ENCODE measurements at places on chromosomes 3 and 15.

DNA sequence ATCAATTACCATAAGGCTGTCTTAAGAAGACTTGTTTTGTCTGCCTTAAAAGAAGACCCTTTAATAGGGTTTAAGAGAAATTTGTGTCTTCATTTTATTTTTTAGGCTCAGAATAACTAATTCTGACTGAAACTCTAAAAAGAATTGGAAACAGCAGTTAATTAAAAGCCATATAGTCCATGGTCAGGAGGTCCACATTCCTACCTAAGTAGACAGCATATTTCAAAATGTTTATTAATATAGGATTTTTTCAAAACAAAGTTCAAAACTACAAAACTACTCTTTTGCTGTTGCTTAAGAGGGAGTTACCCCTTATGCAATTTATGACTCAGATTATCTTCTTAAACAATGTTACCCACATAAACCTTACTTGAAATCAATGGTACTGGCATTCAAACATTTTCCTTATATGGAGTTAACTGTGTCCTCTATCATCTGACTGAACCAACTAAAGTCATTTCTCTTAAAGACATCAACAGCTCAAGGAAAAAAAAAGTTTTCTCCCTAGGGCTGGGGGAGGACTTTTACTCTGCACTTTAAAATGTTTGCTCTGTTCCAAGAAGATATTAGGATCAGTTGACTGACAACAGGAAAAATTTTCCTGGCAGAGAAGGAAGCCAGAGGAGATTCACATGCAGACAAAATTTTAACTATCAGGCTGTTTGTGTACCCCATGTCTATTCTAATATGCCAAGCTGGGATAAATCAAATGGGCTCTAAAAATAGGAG, 56.8 kb upstream of the NANOGP8 start:
- peak; percentile 95 for DNase-seq

DNA sequence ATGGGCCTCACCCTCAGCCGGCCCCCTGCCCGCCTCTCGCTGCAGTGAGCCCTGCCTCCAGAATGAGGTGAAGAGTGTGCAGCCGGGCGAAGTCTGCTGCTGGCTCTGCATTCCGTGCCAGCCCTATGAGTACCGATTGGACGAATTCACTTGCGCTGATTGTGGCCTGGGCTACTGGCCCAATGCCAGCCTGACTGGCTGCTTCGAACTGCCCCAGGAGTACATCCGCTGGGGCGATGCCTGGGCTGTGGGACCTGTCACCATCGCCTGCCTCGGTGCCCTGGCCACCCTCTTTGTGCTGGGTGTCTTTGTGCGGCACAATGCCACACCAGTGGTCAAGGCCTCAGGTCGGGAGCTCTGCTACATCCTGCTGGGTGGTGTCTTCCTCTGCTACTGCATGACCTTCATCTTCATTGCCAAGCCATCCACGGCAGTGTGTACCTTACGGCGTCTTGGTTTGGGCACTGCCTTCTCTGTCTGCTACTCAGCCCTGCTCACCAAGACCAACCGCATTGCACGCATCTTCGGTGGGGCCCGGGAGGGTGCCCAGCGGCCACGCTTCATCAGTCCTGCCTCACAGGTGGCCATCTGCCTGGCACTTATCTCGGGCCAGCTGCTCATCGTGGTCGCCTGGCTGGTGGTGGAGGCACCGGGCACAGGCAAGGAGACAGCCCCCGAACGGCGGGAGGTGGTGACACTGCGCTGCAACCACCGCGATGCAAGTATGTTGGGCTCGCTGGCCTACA, 8.5 kb downstream of the GRM2 start:
- DNase-seq, result no peak

DNA sequence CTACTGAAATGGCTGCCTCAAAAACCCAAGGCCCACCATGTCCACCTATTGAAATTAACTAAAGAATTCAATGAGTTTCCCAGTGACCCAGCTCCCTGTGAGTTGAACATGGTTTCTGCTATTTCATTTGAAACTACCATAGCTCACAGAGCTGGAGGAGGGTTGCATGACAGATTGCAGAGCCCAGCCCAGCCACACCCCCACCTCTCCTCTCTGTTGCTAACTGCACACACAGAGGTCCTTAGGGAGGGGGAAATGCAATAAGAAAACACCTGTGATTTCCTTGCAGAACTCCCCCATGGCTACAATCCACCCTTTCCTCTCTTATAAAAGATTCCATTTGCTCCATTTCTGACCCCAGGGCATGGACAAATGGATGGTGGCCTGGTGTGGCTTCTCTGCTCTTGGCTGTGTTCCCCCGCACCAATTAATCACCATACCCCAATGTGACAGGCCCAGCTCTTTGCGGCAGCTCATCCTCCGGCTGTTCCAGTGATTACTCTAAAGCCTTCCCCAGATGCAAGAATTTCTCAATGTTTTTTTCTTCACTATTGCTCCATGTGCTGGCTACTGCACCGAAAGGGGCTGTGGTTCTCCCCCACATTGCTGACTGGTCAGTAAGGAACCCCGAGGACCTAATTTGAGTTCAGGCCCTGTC, 208.4 kb upstream of the KBTBD8 start:
- DNase-seq, result no peak

DNA sequence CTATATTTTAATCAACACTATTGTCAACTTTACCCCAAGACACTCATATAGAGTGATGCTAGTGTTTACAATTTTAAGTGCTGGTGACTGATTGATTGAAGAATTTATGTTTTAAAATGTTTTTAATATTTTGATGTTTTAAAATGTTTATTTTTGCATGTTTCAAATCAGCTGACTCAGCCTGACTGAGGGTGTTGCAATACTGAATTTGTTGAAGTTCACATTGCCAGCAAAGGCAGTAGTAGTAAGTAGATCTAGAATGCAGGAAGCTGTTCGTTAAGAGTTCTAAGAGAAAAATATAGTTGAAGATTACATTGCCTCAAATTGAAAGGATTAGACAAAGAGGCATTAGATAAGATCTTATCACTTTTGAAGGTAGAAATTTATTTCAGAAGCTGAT, 977.6 kb downstream of the IGSF11 start:
- no peak for DNase-seq

DNA sequence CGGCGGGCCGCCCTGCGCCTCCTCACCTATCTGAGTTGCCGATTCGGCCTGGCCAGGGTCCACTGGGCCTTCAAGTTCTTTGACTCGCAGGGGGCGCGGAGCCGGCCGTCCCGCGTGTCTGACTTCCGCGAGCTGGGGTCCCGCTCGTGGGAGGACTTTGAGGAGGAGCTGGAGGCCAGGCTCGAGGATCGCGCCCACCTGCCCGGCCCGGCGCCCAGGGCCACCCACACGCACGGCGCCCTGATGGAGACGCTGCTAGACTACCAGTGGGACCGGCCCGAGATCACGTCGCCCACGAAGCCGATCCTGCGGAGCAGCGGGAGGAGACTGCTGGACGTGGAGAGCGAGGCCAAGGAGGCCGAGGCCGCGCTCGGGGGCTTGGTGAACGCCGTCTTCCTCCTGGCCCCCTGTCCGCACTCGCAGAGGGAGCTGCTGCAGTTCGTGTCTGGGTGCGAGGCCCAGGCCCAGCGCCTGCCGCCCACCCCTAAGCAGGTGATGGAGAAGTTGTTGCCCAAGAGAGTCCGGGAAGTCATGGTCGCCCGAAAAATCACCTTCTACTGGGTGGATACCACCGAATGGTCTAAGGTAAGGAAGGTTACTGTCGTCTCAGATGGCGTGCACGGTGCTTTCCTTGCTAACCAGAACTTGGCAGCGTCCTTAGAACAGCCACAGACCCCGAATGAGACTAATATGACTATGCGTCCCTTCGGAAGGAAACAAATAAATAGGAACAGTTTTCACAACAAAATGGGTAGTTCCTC, 567 bp downstream of the TICRR start:
- DNase-seq, result peak; percentile 27
